ENCODE measurements at places on chromosomes 2 and 18.

GRCh38 chr2:7707723-7708122 is 790.5 kb downstream of the RNF144A start:
- DNase-seq, result no peak

DNA sequence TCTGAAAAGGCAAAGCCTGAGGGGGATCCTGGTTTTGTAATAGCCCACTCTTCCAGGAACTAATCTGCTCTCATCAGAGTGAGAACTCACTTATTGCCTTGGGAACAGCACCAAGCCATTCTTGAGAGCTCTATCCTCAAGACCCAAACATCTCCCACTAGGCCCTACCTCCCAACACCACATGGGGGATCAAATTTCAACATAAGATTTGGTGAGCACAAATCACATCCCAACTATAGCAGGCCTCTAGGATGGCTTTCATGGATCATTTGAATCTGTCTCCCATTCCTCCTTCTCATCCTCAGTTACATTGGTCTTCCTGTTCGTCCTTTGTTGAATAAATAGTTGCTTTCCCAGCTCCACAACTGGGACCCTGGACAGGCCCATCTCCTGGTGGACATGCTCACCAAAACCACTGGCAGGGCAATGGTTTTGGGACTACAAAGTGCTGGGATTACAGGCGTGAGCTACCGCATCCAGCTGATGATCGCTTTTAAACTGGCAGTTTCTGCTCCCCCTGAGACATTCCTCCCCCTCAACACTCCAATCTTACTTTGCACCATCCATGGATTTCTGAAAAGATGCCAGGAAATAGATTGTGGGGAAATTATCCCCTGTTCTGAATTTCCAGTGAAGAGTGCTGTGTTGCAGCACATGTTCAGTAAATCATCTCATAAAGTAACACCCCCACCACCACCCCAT is 42.6 kb downstream of the MCFD2 start:
- no peak for DNase-seq

DNA sequence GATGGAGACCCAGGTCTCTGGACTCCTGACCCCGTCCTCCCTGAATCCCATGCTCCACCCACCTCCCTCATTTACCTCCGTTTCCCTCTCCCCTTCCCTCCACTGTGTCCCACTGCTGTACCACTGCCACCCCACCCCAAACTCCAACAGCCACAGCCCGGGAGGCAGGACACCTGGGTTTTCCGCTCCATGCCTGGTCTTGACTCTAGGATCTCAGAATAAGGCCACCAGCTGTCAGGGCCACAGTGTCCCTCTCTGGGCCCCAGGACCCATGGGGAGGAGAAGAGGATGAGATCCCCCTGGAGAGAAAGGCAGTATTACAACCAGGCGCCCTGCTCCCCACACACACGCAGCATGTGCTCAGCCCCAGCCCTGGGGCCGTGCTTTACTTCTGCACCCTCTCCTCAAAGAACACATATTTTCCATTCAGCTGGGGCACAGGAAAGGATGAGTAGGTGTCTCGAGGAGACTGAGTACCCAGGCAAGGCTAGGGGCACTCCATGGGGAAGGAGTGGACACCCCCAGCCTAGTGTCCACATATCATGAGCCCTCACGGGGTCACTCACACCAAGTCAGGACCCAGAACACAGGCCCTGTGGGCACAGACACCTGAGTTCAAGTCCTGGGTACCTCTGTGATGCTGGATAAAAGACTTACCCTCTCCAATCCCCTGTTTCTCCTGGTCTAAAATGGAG is 700 bp downstream of the RUFY4 start:
- DNase-seq, result no peak

- DNase-seq, result no peak
Measured at GRCh38 chr2:156054983-156055382, 277.5 kb downstream of the NR4A2 start.
